ENCODE measurements at places on chromosomes 7 and 10.

DNA sequence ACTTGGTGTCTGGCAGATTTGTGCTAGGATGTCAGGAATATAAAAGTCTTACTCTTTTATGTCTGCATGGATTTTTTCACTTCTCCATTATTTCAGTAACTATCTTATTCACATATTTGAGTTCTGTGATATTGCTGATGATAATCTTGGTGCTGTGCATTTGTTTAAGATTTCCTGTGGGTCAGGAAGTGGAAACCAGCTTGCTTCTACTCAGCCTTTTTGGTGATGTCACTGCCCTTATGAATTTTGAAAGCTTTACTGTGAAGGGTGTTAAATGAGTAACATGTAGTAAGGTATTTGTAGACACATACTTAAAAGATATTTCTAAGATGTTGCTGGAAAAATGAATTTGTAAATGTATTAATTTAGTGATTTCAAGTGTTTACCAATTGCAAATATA, 69.5 kb upstream of the VOPP1 start:
- peak; percentile 12 for DNase-seq

- no peak for DNase-seq
These were observed 528.2 kb upstream of the NRP1 start for GRCh38 chr10:33862536-33863105.

DNA sequence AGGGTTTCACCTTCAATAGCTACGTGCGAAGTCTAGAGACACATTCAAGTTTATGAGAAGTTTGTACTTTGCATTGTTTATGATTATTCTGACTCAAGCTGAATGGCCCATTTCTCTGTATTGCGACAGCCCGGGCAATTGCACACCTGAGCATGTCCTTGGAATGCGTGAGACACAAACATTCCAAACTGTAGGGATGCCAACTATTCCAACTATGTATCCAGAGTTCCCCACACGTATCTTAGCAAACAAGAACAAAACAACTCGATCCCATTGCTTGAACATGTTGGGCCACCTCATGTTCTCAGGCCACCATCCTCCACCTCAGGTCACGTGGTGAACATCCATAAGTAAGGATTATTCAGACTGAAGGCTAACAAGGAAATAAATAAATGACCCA, 51.4 kb upstream of the EGFR start:
- no peak for DNase-seq

GRCh38 chr7:70707823-70708243, 424.1 kb upstream of the GALNT17 start:
- DNase-seq: no peak

- DNase-seq: no peak
These were observed 582.4 kb downstream of the SUGCT start for GRCh38 chr7:40717242-40717641.

DNA sequence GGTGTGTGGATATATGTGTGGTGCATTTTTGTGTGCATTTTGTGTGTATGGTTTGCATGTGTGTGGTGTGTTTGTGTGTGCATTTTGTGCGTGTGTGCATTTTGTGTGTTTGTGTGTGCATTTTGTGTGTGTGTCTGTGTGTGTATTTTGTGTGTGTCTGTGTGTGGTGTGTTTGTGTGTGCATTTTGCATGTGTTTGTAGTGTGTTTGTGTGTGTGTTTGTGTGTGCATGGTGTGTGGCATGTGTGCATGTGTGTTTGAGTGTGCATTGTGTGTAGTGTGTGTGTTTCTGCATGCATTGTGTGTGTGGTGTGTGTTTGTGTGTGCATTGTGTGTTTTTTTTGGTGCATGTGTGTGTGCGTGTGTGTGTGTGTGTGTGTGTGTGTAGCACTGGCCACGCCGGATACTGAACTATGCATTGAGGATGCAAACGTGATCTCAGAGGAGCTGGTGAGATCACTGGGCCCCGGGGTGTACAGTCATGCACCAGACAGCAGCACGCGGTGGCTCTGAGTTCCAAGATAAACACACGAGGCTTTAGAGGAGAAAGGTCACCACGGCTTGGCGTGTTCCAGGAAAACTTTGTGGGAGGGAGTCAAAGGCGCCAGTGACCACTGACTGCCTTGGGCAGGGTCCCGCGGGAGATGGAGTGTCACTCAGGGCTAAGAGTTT, 106.6 kb upstream of the SHH start:
- no peak for DNase-seq

- no peak for DNase-seq
These were observed 209.2 kb upstream of the LRRN3 start for GRCh38 chr7:110881721-110882120.

DNA sequence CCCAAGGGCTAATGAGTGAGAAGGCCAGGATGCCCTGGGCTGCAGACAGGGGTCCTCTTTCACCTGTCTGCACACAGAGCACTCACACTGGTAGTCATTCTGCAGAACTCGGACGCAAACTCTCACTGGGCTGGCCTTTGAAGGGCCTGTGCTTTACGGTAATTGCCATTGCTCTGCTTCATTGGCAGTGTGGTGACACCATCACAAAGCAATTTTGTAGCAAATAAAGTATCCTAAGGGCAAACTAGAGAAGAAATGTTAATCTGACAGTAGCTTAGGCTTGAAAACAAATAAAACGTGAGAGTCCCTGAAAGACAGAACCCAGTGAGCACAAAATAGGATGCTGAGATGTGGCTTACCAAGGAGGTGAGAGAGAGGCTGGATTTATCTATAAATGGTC, 30.6 kb upstream of the FIGNL1 start:
- no peak for DNase-seq

GRCh38 chr7:141012696-141013344, 1.9 kb downstream of the MRPS33 start:
- no peak for DNase-seq

- no peak for DNase-seq
These were observed 491.9 kb upstream of the PFKP start for GRCh38 chr10:2575460-2575859.

DNA sequence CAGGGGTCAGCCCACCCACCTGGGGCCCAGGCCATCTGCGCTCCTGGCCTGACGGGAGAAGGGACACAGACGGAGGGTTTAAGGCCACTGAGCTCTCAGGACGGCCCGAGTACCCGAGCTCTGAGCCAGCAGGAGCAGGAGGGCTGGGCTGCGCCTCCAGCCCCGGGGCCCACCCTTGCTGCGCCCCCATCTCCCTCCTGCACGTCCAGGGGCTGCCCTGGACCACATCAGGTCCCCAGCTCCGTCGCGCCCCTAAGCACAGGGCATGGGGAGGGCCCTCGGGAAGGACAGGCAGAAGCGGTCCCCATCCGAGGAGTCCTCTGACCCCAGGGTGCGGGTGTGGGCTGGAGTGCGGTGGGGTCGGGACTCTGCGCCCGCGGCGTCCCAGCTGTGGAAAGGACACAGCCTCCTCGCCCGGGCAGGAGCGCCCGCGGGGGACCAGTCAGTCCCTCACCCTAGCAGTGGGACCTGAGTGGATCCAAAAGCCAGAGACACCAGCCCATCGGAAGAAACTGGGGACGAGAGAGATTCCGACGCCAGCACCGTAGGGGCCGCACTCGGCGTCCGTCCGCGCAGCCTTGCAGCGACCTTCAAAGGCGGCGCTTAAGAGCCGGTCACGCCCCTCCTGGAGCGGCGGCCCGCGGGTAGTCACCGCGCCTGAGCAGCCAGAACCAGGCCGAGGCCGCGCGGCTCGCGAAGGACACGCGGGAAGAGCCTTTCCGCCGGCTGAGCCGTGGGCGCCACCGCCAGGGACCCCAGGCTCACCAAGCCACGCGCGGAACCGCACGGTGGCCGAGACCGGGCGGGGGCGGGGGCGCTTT, 15.9 kb downstream of the CAMK2B start:
- DNase-seq: no peak

DNA sequence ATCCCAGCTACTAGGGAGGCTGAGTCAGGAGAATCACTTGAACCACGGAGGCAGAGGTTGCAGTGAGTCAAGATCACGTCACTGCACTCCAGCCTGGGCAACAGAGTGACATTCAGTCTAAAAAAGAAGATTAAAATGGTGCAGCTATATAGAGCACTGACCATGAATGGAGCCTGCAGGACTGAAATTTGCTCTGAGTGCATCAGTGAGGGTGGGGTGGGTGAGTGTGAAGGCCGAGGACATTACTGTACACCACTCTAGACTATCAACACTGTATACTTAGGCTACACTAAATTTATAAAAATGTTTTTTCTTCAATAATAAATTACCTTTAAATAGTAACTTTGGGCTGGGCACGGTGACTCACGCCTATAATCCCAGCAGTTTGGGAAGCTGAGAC, 294.7 kb downstream of the PTPRN2 start:
- DNase-seq: no peak

GRCh38 chr7:23129036-23129435, 23.5 kb downstream of the KLHL7 start:
- DNase-seq: no peak

GRCh38 chr10:95430231-95430951, 130.8 kb downstream of the SORBS1 start:
- peak; percentile 38 for DNase-seq

GRCh38 chr7:122380992-122381391, 76.4 kb upstream of the FEZF1 start:
- no peak for DNase-seq

- DNase-seq: no peak
These were observed 119.1 kb downstream of the TFEC start for GRCh38 chr7:115911465-115911864.

GRCh38 chr10:127186813-127187212, 9.6 kb downstream of the INSYN2A start:
- no peak for DNase-seq

DNA sequence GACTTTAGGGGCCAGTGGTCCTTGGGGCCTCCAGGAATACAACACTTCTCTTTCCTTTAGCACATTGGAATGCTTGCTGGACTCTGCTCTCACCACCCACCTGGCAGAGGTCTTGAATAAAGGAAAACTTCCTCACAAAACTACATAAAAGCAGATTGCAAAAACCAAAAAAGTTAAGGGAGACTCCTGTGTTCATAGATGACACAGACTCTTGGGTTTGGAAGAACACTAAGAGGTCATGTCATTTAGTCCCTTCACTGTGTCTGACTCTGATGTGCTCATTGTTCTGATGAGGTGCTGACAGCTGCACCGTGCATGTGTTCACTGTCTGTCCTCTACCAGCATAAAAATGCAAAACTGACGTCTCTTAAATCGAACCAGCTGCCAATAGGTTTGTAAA, 11.4 kb downstream of the BLNK start:
- DNase-seq: no peak

- no peak for DNase-seq
These were observed 14.5 kb downstream of the SSC4D start for GRCh38 chr7:76394957-76395356.

- no peak for DNase-seq
These were observed 204.7 kb downstream of the FGFR2 start for GRCh38 chr10:121393522-121393921.

- DNase-seq: no peak
These were observed 377.7 kb upstream of the KLF6 start for GRCh38 chr10:4162571-4163286.

DNA sequence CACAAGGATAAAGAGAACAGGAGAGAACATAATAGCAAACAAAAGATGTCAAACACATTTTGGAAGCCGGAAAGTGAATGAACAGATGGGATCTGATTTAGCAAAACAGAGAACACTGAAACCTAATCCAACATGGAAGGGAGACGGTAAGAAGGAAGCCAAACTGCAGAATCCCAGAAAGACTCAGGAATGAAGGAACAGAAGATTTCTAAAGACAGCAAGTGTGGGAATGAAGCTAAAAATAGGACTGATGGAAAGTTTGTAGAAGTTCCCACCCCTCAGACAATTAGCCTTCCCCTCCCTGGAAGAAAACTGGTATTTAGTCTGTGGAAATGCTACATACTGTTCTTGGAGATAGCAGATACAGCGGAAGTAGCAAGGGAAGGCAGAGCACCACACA, 40.8 kb downstream of the SLC16A12 start:
- DNase-seq: no peak

GRCh38 chr7:48090095-48090805, 1.2 kb downstream of the UPP1 start:
- no peak for DNase-seq

- DNase-seq: no peak
These were observed 113.2 kb upstream of the MYO3A start for GRCh38 chr10:25820874-25821273.

DNA sequence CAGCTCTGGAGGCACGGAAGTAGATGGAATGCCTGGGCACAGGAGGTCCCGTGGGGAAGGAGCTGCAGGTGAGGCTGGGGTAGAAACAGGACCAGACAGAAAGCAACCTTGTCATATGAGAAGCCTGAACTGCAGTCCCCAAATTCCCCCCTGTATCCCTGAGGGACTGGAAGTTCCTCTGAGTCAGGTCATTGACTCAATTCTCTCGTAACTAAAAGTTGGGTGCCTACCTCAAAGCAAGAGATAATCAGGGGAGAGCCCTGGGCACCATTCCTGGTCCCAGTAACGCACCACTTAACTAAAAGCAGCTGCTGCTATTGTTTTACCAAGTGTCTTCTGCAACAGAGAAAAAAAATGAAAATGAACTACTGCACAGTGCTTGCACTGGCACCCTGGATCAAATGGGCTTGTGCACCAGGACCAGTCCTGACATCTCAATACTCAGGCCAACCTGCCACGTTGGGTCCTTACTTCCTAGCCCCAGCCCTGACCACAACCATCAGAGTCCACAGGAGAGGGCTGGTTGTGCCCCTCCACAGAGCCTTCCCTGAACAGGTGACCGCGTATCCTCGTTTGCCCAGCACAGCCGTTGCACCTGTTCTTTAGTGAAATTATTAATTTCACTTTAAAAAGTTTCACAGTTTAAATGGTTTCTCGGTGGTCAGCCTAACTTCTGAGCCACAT, 79.3 kb downstream of the GRID1 start:
- DNase-seq: no peak

- no peak for DNase-seq
These were observed 252.9 kb downstream of the SNX13 start for GRCh38 chr7:17687361-17687760.

Data from CD4-positive, alpha-beta T cell treated with Interleukin-4 for 4 hours (primary cell).